ENCODE measurements at places on chromosomes 11 and 22. TPM values are rescaled to one million over a fixed set of nuclear protein-coding genes. Genes with fewer than 3 reads are reported as not detected.

The OR51G2 gene
- total RNA-seq = not detected

DNA sequence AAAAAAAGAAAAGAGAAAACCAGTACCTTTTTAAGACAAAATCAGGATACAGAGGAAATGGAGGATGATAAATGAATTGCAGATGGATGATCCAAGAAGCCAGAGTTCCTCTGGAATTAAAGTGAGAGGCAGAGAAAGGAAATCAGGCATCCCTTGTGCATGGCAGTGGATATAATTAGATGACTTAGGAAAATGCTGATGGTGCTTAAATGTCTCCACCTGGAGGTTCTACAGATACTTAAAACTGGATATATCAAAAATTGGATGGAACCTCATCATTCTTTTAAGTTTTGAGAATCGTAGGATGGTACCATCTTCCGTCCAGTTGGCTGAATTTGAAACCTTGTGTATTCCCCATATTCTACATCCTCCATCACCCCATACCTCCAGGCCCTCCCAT lies 1040.0 kb downstream of the NTM start:
- no peak for DNase-seq

DNA sequence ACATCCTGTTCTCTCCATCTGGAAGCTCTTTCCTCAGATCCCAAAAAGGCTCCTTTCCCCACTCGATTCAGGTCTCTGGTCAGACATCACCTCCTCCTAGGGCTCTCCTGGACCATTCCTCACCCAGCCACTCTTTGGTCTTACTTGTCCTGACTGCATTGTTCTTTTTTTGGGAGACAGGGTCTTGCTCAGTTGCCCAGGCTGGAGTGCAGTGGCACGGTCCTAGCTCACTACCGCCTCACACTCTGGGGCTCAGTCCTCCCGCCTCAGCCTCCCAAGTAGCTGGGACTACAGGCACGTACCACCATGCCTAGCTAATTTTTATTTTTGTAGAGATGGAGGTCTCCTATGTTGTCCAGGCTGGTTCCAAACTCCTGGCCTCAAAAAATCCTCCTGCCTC lies 2.2 kb upstream of the CORO1B start:
- DNase-seq = no peak

The BEST1 gene
- 5.8 TPM for total RNA-seq

The OPCML gene
- 0.60 TPM for total RNA-seq

- DNase-seq = no peak
These were observed 61.1 kb downstream of the FDX1 start for GRCh38 chr11:110490886-110491285.

DNA sequence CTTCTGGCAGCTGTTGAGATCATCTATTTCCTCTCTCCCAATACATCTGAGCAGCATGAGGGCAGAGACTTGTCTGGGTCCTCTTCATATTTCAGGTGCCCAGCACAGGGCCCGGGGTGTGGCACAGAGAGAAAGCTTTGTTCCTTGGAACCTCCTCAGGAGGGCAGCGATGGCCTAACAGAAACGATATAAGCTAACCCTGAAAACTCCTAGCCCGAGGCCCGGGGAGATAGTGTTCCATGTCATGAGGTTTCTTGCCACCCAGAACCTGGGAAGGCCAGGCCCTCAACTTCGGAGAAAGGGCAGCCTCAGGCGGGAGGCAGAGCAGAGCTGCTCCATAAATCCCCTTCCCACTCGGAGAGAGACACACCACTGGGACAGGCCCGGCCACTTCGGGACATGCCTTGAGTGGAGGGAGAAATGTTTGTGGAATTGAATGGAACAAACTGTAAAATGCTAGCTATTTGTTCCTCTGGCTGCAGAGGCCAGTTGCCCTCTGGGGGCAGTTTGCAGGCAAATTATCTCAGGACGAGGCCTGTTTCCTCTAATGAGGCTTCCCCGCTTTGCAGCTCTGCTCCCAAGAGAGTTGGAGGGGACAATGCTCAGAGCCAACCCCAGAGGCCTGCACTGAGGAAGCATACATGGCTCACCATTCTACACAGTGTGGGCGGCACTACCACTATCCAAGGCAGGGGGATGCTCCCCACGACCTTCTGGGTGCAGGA lies 11.6 kb downstream of the ARRB1 start:
- DNase-seq = no peak

Data from posterior vena cava (tissue), 2 donors.